Panc1 (cell line): ENCODE measurements at places on chromosomes 5 and 9. TPM values are rescaled to one million over a fixed set of nuclear protein-coding genes. Genes with fewer than 3 reads are reported as not detected.

DNA sequence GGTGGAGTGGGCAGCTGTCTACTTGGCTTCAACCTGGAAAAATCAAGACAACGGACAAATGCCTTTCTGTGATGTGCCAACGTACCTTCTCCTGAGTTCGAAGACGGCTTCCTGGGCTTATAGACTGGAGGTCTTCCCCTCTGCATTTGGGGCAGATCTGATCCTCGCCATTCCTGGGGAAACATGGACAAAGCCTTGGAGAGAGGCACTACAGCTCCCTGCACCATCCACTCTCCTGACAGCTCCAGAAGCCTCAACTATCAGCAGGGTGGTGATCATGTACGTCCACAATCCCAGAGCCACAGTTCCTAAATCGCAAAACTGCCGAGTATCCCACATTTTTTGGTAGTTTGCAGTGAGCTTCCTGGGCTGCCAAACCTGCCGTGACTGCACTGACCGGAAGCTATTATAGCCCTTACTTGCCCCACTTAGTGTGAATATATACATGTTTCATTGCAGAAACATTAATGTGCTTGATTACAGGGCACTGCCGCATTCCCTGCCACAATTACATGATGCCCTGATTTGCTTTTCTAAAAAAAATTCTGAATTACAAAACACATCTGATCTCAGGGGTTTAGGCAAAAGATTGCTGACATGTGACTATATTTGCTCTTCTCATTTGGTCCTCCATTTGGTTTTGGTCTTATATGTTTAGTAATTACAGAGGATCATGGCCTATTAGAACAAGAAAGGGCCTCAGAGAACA lies 2.8 kb downstream of the TRAF1 start:
- H3K4me3 ChIP-seq = no peak overlapping the region
- DNase-seq = no peak
- H3K27me3 ChIP-seq = no peaks in the 10 kb centered on the region
- H3K36me3 ChIP-seq = no peaks in the 10 kb centered on the region

DNA sequence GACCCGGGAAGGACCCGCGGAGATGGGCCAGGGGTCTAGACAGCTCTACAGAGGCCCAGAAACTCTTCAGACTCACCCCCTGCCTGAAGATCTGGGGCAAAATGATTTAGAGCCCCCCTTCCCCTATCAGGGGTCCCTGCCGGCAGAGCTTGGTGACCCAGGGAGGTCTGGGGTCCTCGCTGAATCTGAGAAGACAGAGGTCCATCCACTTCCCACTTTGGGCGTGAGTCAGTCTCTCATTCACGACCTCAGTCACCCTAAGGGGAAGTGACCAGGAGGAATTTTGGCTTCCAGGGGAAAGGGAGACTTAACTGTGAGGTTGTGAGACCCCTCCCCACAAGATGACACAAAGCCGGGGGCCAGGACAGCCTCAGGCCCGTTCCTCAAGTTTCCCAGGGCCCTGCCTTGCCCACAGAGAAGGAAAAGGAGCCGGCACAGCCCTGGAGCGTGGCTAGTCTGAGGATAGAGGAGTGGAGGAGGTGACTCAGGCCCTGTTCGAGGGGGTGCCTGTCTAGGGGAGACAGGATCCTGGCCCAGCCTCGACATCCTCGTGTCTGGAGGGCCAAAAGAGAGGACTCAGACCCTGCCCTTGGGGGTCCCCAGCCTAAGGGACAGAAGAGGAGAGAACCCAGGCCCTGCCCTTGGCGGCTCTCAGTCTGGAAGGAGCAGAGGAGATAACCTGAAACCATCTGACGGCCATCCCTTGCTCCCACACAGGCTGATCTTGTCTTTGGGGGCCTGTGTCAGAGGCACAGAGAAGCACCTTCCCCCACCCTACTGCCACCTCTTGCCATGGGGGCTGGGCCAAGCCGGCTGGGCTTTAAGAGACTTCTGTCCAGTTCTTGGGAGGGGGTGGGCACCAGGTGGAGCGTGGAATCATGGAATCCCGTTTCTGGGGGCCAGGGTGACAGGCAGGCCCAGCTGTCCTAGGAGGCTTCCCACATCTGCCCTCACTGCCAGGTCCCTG lies 889 bp downstream of the PDLIM4 start:
- DNase-seq = no peak
- H3K36me3 ChIP-seq = no peaks in the 10 kb centered on the region
- no peaks in the 10 kb centered on the region for H3K4me1 ChIP-seq
- H3K27me3 ChIP-seq = no peaks in the 10 kb centered on the region
- H3K27ac ChIP-seq = peak overlapping the region; percentile 68
- peak overlapping the region; percentile 43 for H3K4me3 ChIP-seq

The NUTM2F gene
- not detected for total RNA-seq

DNA sequence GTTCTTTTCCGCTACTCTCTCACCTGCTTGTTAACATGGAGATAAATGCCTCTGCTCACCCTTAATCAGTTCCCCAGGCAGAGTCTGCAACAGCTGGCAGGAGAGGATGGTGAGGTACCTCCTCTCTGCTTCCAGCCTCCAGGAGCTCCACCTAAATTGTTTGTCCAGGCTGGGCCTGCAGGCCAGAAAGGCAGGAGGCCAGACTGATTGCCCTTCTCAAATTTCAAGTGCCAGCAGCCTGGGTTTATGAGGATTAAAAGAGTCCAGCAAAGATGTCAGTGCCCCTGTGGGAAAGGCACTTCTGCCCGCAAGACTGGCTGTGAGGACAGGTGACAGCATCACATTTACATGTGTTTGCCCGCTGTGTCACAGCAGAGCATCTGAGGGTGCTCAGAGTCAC lies 19.8 kb downstream of the CORO2A start:
- H3K27ac ChIP-seq = no peak overlapping the region
- H3K27me3 ChIP-seq = no peaks in the 10 kb centered on the region
- no peaks in the 10 kb centered on the region for H3K36me3 ChIP-seq
- H3K4me3 ChIP-seq = no peak overlapping the region
- no peak for DNase-seq

DNA sequence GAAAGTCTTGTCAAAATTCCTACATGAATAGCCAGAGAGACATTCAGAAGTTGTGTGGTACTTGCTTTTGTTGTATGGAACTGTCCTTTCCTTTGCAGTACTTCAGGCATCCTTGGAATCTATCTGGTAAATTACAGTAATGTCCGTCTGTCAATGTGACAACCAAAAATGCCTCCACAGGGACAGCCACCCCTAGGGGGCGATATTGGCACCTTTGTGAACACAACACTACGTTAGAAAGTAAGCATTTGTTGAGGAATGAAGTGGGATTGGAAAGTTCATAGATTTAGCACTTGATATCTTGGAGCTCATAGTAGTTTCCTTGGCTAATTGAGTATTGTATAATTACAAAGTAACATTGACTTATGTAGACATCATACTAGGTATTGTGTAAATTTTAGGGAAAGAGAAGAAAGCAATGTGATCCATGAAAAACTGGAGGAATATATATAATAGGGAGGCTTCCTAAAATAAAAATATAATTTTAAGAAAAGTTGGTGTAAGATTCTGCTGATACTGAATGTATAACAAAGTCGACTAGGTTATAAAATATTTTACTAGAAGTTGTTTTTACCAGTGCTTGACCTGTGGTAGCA lies 32.7 kb downstream of the TMEFF1 start:
- DNase-seq = peak; percentile 12
- no peak overlapping the region for H3K27ac ChIP-seq
- no peaks in the 10 kb centered on the region for H3K27me3 ChIP-seq
- no peaks in the 10 kb centered on the region for H3K36me3 ChIP-seq
